ENCODE measurements at places on chromosomes 3 and 15.

- peak; percentile 64 for DNase-seq
These were observed 7.7 kb downstream of the CLDN11 start for GRCh38 chr3:170426240-170426797.

DNA sequence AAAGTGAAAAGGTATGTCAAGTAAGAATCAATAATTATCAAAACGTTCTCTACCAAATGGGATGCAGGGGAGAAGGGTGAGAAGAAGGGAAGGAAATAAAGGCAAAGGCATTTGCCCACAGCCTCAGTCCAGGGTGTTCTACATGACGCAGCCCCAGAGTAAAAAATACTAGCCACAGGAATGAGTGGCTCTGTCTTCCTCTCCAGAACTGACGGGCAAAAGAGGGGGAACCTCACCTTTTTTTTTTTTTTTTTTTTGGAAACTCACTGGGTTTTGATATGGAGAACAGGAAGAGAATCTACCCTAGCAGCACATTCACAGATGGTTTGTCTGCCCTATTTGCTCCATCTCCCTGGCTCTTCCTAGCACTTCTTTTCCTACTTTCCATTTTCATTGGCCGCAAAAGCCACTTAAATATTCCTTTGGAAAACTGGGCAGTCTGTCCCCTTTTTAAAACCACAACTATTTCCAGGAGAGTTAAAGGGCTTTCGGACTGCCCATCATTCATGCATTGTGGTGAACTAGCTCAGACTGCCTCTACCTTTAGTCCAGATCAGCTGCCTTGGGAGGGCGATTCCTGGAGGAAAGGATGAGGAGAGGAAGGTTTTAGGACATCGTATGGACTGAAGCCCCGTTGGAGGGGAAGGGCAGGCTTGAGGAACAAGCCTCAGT lies 28.2 kb downstream of the B3GNT5 start:
- DNase-seq = no peak

- no peak for DNase-seq
These were observed 32.4 kb downstream of the GJD2 start for GRCh38 chr15:34722439-34722836.

GRCh38 chr3:142105991-142106390 lies 43.4 kb downstream of the TFDP2 start:
- DNase-seq = no peak

- no peak for DNase-seq
These were observed 12.9 kb downstream of the PCYT1A start for GRCh38 chr3:196274585-196274984.

DNA sequence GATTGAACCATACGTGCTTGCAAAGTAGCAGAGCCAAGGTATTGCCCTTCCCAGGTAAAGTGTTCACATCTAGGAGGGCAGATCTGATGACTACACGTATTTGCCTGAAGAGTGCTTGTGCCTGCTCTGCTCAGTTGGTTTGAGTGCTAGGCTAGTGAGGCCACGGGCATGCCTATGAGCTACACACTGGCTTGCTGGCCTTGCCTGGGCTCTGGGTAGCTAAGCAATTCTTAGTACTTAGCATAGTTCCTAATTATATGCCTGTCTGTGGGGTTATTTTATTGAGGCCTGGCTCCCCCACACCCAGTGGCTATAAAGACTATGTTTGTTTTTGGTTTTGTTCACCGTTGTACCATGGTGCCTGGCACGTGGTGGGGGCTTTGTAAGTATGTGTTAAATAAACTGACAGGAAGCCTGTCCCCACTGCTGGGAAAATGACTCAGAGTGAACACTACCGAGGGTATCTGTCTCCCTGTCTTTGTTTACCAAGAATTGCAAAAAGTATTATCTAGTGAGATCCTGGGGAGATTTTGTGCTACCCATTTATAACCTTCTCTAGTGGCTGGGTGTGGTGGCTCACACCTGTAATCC lies 72.1 kb upstream of the ETV5 start:
- DNase-seq = no peak

DNA sequence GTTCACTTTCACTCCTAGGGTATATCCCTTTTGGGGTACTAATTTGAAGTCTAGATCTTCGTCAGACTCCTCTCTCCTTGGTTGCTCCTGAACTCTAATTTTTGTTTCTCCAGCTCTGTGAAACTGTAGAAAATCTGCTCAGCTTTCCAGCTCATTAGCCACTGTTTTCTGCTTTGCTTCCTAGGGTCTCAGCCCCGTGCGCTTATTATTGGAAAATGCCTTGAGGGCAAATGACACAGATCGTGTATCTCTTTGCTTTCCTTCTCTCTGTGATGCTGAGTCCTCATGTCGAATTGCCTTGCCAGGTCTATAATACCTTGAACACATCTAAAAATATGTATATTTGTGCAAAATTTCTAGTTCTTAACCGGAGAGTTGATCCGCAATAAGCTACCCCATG lies 731.1 kb downstream of the EDEM1 start:
- DNase-seq = no peak

- DNase-seq = no peak
These were observed 45.0 kb downstream of the BLM start for GRCh38 chr15:90762109-90762508.

GRCh38 chr15:51879555-51879954 lies 50.1 kb downstream of the TMOD3 start:
- no peak for DNase-seq

DNA sequence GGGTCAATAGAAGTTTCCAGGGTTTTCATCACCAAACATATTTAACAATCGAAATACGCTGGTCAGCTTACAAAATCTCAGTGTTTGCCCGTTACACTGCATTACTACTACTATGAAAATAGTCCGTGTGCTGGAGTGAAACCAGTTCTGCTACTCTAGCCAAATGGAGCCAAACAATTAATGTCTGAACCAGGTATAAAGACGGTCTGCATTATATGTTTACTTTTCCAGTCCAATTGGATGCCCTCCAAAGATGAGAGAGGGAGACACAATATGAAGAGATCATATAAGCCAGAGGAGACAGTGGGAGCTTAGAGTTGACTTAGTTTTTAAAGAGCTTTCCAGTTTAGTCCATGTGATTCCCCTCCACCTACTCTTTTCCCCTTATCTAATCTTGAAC lies 6.3 kb upstream of the DUT start:
- DNase-seq = no peak

DNA sequence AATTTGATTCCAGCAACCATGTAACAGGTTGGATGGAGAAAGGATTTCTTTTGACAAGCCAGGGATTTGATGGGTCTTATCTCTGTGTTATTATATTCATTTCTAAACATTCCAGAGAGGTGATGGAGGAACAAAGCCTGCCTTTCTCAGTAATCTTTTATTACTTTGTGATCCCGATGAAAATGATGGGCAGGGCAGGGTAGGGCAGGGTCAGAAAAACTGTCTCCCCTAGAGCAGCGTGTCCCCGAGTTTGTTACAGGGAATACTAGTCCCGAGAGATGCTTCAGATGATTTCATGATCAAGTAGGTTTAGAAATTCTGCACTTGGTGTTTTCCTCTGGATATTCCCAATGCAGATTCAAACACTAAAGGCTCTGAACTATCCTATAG lies 111.8 kb upstream of the RGMA start:
- no peak for DNase-seq

DNA sequence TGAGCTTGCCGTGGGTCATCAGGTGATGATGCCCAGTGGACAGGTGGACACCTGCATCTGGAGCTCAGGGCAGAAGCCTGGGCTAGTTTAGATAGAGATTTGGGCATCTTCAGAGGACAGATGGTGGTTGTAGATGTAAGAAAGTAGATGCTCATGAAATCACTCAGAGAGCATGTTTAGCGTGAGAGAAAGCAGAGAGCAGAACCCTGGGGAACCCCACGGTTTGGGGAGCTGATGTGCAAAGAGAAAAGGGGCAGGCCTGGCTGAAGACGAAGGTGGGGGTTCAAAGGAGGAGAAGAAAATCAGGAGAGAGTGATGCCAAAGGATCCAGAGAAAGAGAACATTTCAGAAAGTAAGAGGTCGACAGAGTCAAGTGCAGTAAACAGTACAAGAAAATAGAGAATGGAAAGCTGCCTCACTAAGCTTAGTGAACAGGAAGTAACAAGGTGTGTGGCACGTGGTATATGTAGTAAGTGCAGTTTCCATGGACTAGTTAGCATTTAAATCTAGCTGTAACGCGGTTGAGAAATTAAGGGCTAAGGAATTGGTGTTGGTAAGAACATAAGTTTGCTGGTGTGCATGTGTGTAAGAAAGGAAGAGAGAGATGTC lies 13.5 kb downstream of the TIGIT start:
- no peak for DNase-seq

DNA sequence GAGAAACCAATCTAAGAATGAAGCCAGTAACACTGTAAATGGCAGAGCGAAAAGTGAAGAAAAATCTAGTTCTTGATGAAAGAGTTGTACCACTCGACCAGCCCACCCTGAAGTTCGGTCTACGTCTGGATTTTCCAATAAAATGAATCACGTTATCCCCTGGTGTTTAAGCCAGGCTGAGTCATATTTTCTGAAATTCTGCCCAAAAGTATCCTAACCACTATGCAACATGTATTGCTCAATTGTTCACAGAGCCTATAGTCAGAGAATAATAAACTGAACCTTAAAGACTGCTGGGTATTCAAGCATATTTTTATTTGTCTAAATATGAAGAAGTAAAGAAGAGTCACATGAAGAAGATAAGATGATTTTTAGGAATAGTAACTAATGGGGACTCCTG lies 245.7 kb downstream of the FGF12 start:
- DNase-seq = no peak

- no peak for DNase-seq
These were observed 14.6 kb upstream of the RASGRF1 start for GRCh38 chr15:79105141-79105540.

- no peak for DNase-seq
These were observed 272.8 kb upstream of the TTC14 start for GRCh38 chr3:180329187-180329586.

DNA sequence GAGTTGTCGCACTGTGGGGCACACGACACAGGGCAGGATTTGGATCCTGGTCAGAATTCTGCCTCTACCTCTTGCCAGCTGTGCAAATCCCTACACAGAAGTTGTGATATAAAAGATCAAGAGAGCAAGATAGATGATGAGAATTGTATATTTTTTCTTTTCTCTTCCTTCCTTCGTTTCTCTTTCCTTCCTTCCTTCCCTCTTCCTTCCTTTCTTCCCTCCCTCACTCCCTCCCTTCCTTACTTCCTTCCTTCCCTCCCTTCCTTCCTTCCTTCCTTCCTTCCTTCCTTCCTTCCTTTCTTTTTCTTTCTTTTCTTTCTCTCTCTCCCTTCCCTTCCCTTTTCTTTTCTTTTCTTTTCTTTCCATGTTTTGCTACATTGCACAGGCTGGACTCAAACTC lies 12.0 kb upstream of the AHSG start:
- no peak for DNase-seq

DNA sequence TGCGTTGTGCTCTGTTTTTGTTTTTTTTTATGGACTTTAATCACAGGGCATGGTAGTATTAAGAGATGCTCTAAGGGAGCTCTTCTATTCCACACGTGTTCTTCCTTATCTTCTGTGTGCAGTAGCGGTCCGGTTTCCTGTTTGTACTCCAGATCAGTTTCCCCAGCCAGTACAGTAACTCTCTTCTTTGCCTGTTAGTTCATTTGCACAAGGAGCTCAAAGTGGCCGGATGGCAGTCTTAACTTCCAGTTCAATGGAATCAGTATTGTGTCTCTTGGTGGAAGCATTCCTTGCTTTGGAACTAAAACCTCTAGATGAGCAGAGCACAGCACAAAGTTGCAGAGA lies 122.0 kb downstream of the KLF13 start:
- DNase-seq = no peak

DNA sequence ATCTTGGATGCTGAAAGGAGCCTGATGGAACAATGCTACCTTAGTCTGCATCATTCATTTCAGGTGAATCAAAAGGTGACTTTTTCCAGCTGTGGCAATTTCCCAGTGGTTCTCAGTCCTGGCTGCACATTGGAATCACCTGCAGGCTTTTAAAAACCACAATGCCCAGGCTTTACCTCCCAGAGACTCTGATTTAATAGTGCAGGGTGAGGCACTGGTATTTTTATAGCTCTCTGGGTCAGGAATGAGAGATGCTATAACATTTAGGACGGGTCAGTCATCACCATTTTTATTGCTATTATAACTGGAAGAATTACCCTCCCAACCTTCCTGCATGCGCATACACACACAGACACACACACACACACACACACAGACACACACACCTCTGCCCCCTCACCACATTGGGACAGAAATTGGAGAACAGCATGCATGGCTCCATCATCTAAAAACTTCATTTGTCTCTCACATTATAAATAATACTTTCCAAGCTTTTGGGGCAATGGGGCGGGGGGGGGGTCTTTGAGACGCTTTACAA lies 41.1 kb downstream of the LARP6 start:
- DNase-seq = no peak

DNA sequence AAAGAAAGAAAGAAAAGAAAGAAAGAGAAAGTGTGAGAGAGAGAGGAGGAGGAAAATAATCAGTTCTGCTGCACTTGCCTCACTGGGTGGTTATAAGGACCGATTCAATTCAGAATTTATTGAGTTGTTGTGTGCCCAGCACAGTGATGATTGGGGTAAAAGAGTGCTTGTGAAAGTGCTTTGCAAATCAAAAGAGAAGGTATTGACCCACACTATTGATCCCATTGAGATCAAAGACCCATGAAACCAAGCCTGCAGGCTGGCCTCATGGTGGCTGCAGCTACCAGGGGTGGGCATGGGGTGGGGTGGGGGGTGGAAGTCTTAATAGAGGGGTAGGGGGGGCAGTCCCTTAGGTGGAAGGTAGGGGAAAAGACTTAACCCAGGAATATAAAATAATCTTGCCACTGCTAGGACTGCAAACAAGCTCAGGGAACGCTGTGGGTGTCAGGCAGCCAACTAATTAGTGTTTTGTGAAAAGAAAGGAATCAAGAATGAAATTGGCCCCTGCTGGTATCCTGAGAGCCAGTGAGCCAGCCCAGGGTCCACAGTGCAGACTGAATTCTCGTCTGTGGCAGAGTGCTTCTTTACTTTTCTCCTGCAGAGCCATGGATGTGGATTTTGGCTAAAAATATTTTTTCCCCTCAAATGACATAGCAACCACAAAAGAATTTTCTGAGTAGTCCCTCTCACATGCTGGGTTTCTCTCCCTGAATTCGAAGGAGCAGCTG lies 34.2 kb downstream of the CLEC3B start:
- no peak for DNase-seq

DNA sequence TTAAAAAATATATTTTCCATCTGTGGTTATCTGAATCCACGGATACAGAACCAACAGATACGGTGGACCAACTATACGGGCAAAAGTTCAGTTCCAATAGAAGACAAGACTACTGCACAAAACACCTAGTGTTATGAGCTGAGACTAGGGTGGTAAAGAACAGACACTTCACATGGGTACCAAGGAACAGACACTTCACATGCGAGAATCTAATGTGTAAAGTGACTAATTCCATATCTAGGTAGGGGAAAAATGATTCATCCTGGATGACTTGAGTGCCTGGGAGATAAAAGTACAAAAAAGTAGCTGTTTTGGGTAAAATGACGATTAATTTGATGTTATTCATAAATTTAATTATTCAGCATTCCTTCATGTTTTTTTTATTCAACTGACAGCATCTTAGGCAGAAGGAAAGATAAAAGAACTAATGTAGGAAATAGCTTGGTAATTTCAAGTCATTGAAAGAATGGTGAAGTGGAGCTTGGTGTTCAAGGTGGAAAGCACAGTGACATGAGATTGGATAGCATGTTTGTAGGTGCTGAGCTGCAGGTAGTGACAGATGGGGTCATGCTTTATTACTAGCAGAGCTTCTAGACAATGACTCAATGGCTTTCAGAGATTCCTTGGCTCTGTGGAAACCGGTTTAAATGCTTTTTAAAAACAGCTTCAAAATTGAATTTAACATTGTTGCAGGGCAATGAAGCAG lies 5.2 kb downstream of the CD200 start:
- no peak for DNase-seq

GRCh38 chr3:177379045-177379444 lies 181.8 kb upstream of the TBL1XR1 start:
- DNase-seq = no peak

Data from NCI-H2107 (cell line).